ENCODE measurements at places on chromosomes 7 and 10. TPM values are rescaled to one million over a fixed set of nuclear protein-coding genes. Genes with fewer than 3 reads are reported as not detected.

RBP4 gene
- not detected for polyA plus RNA-seq

NEUROD6 gene
- not detected for polyA plus RNA-seq

- DNase-seq, result peak; percentile 60
Observed at GRCh38 chr10:62153191-62153590, 115.5 kb downstream of the RTKN2 start.

- DNase-seq, result no peak
Observed at GRCh38 chr10:61285749-61286148, 167.4 kb downstream of the TMEM26 start.

- DNase-seq, result no peak
Observed at GRCh38 chr10:66919248-66919647, 6.6 kb upstream of the LRRTM3 start.

DNA sequence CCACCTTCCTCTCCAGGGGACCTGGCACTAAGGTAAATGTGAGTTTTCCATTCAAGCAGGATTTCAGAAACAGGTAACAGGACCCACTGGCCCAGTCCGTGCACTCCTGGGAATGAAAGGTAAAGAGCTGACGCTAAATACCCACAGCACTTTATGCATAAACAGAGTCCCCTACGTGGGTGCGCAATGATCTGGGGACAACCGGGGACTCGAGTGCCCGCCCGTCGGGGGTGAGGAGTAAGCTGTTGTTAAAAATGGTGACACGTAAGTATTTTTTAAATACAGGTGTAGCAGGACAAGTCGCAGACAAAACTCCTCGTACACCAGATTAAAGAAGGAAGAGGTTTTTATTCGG lies 47.2 kb upstream of the PPP2R2D start:
- no peak for DNase-seq

- no peak for DNase-seq
Observed at GRCh38 chr7:149704507-149704906, 68.9 kb downstream of the ZNF467 start.

GRCh38 chr10:108797573-108797972 lies 1125.7 kb downstream of the XPNPEP1 start:
- DNase-seq, result no peak

DNA sequence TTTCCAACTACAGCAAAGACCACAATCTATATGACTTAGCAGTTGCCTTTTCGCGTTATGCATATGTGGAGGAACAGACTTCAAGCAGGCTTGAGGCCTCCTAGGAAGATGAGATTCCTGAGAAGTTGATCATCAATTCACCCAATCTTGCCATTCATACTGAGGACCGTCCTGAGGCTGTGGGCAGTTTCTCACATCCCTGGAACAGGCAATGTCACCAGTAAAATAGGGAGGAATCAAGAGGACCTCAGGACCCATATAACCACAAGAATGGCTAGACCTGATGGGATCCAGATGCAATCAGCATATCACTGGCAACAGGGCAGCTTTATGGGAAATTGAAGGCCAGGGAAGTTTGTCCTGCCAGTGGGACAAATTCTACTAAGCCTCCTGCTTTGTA lies 17.3 kb downstream of the KDM7A start:
- DNase-seq, result peak; percentile 44

Measured in foreskin keratinocyte (primary cell).